ENCODE measurements at places on chromosomes 6 and 20. TPM values are rescaled to one million over a fixed set of nuclear protein-coding genes. Genes with fewer than 3 reads are reported as not detected.

GRCh38 chr6:123380257-123380656 lies 256.5 kb downstream of the TRDN start:
- H3K27me3 ChIP-seq, result no peaks in the 10 kb centered on the region
- H3K36me3 ChIP-seq, result no peaks in the 10 kb centered on the region
- no peak for DNase-seq
- peaks cover 7% of the 10 kb centered on the region for H3K4me1 ChIP-seq

- H3K4me3 ChIP-seq, result peak overlapping the region; percentile 58
- H3K4me1 ChIP-seq, result peaks cover 47% of the 10 kb centered on the region
- H3K27me3 ChIP-seq, result no peaks in the 10 kb centered on the region
- H3K36me3 ChIP-seq, result peaks cover 18% of the 10 kb centered on the region
- peak overlapping the region; percentile 98 for H3K27ac ChIP-seq
Measured at GRCh38 chr6:2839982-2840748, 1.5 kb downstream of the SERPINB1 start.

DNA sequence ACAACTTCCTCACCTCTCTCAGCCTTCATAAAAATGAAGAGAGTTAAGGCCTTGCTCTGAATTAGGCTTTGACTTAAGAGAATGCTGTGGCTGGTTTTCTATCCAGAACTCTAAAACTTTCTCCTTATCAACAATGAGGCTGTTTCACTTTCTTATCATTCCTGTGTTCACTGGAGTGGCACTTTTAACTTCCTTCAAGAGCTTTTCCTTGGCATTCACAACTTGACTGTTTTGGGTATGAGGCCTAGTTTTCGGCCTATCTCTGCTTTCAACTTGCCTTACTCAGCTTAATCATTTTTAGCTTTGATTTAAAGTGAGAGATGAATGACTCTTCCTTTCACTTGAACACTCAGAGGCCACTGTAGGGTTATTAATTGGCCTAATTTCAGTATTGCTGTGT lies 4.3 kb upstream of the LOC128125822 start:
- no peak overlapping the region for H3K4me3 ChIP-seq
- H3K27me3 ChIP-seq, result no peaks in the 10 kb centered on the region
- H3K4me1 ChIP-seq, result peaks cover 28% of the 10 kb centered on the region
- H3K27ac ChIP-seq, result no peak overlapping the region
- no peak for DNase-seq

DNA sequence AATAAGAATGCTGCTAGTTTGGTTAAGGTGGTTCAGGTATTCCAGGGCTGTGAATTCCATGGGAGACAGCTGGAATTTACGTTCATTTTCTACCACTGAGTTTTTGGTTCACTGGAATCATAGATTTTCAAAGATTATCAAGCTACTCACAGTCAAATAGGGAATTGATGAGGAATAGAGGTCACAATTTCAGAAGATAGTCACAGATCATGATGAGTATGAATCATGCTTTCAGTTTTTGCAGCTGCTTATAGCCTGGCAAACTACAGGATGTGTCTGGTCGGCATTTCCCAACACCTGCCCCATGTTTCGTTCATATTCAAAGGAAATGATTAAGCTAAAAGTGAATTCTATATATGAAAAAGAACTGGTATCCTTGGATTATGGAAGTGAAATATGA lies 58.7 kb downstream of the BCKDHB start:
- H3K27ac ChIP-seq, result no peak overlapping the region
- no peak overlapping the region for H3K4me3 ChIP-seq
- no peak for DNase-seq
- peaks cover 13% of the 10 kb centered on the region for H3K4me1 ChIP-seq

Gene FAM83C
- not detected for total RNA-seq

GRCh38 chr6:46199387-46199786 lies 28.6 kb upstream of the ENPP5 start:
- H3K27ac ChIP-seq, result no peak overlapping the region
- H3K4me3 ChIP-seq, result no peak overlapping the region
- H3K36me3 ChIP-seq, result no peaks in the 10 kb centered on the region
- H3K4me1 ChIP-seq, result no peaks in the 10 kb centered on the region

Gene MAS1
- total RNA-seq, result not detected

Gene CST4
- not detected for total RNA-seq

DNA sequence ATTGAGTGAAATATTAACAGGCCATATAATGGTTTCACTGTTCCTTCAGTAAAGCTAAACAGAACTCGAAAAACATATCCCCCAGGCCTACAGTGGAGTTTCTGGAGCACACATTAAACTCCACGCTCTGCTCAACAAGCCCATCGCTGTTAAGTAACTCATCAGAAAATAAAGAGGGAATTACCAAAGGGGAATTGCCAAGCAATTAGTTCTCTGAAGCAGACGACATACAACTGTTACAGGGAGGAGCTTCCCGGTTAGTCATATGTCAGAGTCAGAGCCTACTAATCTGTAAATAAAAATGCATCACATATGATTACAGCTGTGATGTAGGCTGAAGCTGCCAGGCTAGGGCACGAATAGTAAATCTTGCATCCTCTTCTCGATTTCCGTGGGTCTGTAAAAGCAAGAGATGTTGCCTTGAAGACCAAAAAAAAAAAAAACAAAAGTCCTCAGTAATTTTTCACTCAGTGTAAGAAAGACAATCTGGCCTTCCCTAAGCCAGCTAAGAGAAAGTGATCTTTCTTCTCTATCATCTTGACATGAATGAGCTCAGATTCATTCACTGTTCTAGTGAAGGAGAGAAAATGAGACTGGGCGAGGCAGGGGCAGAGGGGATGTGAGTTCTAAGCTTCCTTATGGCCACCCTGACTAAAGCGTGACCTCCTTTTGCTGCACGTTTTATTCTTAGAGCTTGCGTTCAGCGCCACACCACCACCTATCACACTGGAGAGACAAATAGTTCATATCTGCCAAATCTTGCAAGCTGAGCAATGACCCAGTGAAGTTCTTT lies 13.8 kb downstream of the ATXN1 start:
- no peaks in the 10 kb centered on the region for H3K27me3 ChIP-seq
- DNase-seq, result no peak
- H3K27ac ChIP-seq, result peak overlapping the region; percentile 90
- peaks cover 11% of the 10 kb centered on the region for H3K36me3 ChIP-seq
- peaks cover 78% of the 10 kb centered on the region for H3K4me1 ChIP-seq

Gene CNR1
- total RNA-seq, result 6.3 TPM

- no peaks in the 10 kb centered on the region for H3K27me3 ChIP-seq
- peaks cover 32% of the 10 kb centered on the region for H3K36me3 ChIP-seq
- no peak for DNase-seq
- H3K4me3 ChIP-seq, result no peak overlapping the region
- peak overlapping the region; percentile 81 for H3K27ac ChIP-seq
Measured at GRCh38 chr6:138441965-138442364, 37.9 kb downstream of the HEBP2 start.

GRCh38 chr6:8624665-8625064 lies 189.3 kb upstream of the SLC35B3 start:
- DNase-seq, result no peak
- no peaks in the 10 kb centered on the region for H3K27me3 ChIP-seq
- H3K27ac ChIP-seq, result no peak overlapping the region
- H3K4me1 ChIP-seq, result no peaks in the 10 kb centered on the region
- H3K36me3 ChIP-seq, result no peaks in the 10 kb centered on the region
- H3K4me3 ChIP-seq, result no peak overlapping the region

Gene TBCC
- 20.3 TPM for total RNA-seq

GRCh38 chr6:169362501-169363121 lies 109.0 kb upstream of the THBS2 start:
- H3K4me1 ChIP-seq, result no peaks in the 10 kb centered on the region
- no peak for DNase-seq

- no peaks in the 10 kb centered on the region for H3K27me3 ChIP-seq
- H3K4me1 ChIP-seq, result peaks cover 21% of the 10 kb centered on the region
- DNase-seq, result no peak
Measured at GRCh38 chr6:113651920-113652319, 205.2 kb upstream of the MARCKS start.

DNA sequence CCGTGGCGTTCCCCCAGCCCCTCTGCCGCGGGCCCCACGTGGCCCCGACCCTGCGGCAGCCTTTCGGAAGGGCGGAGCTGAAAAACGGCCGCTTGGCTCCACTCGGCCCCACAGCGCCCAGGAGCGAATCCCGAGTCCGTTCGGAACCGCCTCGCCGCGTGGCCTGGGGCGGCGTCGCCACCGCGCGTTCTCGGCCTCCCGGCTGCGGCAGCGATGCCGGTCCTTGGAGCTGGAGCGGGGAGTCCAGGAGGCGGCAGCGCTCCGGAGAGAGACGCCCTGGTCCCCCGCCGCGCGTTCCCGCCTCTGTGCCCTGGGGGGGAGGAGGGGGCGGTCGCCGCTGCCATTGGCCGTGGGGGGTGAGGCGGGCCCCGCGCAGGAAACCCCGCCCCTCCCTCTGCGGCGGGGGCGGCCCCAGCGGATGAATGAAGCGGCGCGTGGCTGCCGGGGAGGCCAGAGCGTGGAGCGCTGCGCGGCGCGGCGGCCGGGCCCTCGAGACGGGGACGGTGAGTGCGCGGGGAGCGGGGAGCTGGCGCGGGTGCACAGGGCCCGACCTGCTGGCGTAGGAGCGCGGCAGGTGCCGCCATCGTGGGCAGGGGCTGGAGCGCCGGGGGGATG lies at the start of gene SLCO4A1:
Gene SLCO4A1 (plus strand): TSS at position 453 of the 615 bp plus-strand sequence. CDS start 13,952 bp downstream, outside the sequence.
- no peak for DNase-seq
- H3K4me1 ChIP-seq, result peaks cover 3% of the 10 kb centered on the region

GRCh38 chr6:19608546-19608945 lies 228.6 kb upstream of the ID4 start:
- no peaks in the 10 kb centered on the region for H3K36me3 ChIP-seq
- peaks cover 6% of the 10 kb centered on the region for H3K27me3 ChIP-seq
- H3K4me1 ChIP-seq, result peaks cover 4% of the 10 kb centered on the region
- no peak overlapping the region for H3K4me3 ChIP-seq
- no peak for DNase-seq

DNA sequence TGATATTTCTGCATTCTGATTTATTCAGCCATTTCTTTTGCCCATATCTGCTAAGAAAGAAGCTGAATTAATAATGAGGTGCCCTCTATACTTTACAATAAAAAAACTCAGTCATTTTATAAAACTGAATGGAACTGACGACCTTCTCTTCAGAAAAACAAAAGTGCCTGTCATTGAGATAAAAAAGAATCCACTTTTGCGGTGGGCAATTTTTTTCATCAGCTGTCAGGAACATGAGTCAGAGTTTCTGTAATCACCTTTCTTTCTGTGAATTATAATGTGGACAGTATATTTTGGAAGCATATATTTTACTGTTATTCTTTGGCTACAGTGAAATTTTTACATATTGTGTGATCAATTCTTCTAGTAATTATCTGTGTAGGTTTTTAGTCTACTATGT lies 33.4 kb downstream of the IL20RA start:
- H3K27me3 ChIP-seq, result peaks cover 1% of the 10 kb centered on the region
- H3K36me3 ChIP-seq, result no peaks in the 10 kb centered on the region
- peak overlapping the region; percentile 10 for H3K27ac ChIP-seq
- peaks cover 39% of the 10 kb centered on the region for H3K4me1 ChIP-seq

Gene TAF8
- 36.5 TPM for total RNA-seq

DNA sequence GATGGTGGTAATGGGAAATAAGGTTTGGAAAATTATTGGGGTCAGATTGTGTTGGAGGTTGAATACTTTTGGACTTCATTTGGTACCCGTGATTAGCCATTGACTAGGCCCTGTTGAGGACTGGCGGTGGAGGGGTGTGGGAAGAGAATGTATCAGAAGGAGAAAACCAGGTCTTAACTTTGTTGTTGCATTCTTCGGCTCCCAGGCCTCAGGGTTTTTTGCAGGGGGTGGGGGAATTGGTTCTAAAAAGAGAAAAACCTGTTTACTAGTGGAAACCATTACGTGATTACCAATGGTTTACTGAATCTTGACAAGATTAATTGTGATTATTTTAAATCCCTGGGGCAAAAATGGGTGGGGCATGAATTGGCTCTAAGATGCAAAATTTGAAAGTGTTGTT lies 85.1 kb downstream of the PHF20 start:
- H3K4me3 ChIP-seq, result no peak overlapping the region
- peak overlapping the region; percentile 7 for H3K27ac ChIP-seq
- H3K4me1 ChIP-seq, result peaks cover 14% of the 10 kb centered on the region

DNA sequence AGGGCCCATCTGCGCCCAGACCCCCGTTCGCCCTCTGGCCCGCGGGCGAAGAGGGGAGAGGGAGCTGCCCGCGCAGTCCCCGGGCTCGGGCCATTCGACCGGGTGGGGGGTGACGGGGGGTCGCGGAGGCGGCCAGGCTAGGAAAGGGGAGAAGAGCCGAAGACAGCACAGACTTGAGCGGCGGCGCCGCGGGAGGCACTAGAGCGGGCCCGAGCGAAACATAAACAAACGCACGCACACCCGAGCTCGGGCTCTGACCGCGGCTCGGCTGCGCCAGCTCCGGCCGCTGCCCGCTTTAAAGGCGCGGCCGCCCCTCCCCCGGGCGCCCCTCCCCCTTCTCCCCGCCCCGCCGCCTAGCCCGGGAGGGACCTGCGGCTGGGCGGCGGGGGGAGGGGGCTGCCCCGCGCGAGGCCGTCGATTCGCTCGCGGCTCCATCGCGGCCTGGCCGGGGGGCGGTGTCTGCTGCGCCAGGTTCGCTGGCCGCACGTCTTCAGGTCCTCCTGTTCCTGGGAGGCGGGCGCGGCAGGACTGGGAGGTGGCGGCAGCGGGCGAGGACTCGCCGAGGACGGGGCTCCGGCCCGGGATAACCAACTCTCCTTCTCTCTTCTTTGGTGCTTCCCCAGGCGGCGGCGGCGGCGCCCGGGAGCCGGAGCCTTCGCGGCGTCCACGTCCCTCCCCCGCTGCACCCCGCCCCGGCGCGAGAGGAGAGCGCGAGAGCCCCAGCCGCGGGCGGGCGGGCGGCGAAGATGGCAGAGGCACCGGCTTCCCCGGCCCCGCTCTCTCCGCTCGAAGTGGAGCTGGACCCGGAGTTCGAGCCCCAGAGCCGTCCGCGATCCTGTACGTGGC lies at the start of gene FOXO3:
Gene FOXO3 (plus strand): TSS at position 455 of the 846 bp plus-strand sequence. CDS start 292 bp downstream, at position 747.
- peaks cover 47% of the 10 kb centered on the region for H3K4me1 ChIP-seq
- peak within 1 kb of the TSS; percentile 95 for H3K27ac ChIP-seq
- no peaks in the 10 kb centered on the region for H3K36me3 ChIP-seq
- H3K4me3 ChIP-seq, result peak within 1 kb of the TSS; percentile 94
- DNase-seq, result peak; percentile 76

DNA sequence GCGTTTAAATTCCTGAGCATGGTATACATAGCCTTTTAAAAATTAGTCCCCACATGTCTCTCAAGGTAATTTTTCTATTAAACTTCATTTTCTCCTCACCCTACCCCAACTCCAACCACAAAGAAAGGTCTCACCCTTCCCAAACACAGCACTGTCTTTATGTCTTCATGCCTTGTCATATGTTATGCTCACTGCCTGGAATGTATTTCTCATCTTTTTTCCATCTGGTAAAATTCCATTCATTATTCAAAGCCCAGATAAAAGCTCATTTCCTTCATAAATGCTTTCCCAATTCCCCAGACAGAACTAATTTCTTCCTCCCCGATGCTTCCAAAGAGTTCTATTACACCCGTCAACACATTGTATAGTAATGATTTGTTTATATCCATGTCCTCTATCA lies 302.0 kb downstream of the ALDH8A1 start:
- H3K4me3 ChIP-seq, result no peak overlapping the region
- no peaks in the 10 kb centered on the region for H3K27me3 ChIP-seq
- H3K27ac ChIP-seq, result no peak overlapping the region
- H3K4me1 ChIP-seq, result peaks cover 11% of the 10 kb centered on the region

- H3K36me3 ChIP-seq, result peaks cover under 1% of the 10 kb centered on the region
- H3K4me3 ChIP-seq, result peak within 1 kb of the TSS; percentile 89
- H3K4me1 ChIP-seq, result peaks cover 20% of the 10 kb centered on the region
- peak; percentile 83 for DNase-seq
- peak within 1 kb of the TSS; percentile 85 for H3K27ac ChIP-seq
- no peaks in the 10 kb centered on the region for H3K27me3 ChIP-seq
Measured at GRCh38 chr6:166342349-166343149, at the start of gene SFT2D1. Gene SFT2D1 (minus strand): TSS chr6:166342545. CDS start chr6:166342481, 64 bp downstream.

GRCh38 chr6:34911822-34912221 lies 22.8 kb downstream of the ANKS1A start:
- H3K27me3 ChIP-seq, result no peaks in the 10 kb centered on the region
- H3K4me3 ChIP-seq, result no peak overlapping the region
- H3K27ac ChIP-seq, result no peak overlapping the region
- no peak for DNase-seq
- peaks cover 2% of the 10 kb centered on the region for H3K36me3 ChIP-seq
- H3K4me1 ChIP-seq, result no peaks in the 10 kb centered on the region
